ENCODE measurements at places on chromosomes 7 and 10. TPM values are rescaled to one million over a fixed set of nuclear protein-coding genes. Genes with fewer than 3 reads are reported as not detected.

Gene MYO3A
- not detected for polyA plus RNA-seq

Gene ITIH5
- polyA plus RNA-seq: 0.10 TPM

Gene CRHR2
- not detected for polyA plus RNA-seq

Gene IMMP2L
- 12.0 TPM for polyA plus RNA-seq

Gene AKR1C4
- not detected for polyA plus RNA-seq

Gene SYNPO2L
- not detected for polyA plus RNA-seq

Gene GJD4
- not detected for polyA plus RNA-seq

Gene DTX2
- polyA plus RNA-seq: 15.1 TPM
